Astrocyte (in vitro differentiated cells and primary cell): ENCODE measurements at places on chromosomes 12 and 14. TPM values are rescaled to one million over a fixed set of nuclear protein-coding genes. Genes with fewer than 3 reads are reported as not detected.

The PLEKHG7 gene
- 0.14 and 0.68 TPM in 2 replicates for total RNA-seq

The RAB21 gene
- 87.6 and 88.5 TPM in 2 replicates for total RNA-seq

The RERG gene
- 0.14 TPM in 1 of 2 replicates, not detected in the other for total RNA-seq

The SLC2A14 gene
- total RNA-seq = 2.3 and 2.8 TPM in 2 replicates

The COCH gene
- total RNA-seq = 0.79 and 0.87 TPM in 2 replicates

The HOXC5 gene
- total RNA-seq = not detected in 2 replicates

The LTBP2 gene
- total RNA-seq = 162 and 196 TPM in 2 replicates

The ULK1 gene
- total RNA-seq = 51.7 and 51.8 TPM in 2 replicates

The SERPINA10 gene
- not detected in 2 replicates for total RNA-seq

The SMOC1 gene
- total RNA-seq = 0.16 and 0.36 TPM in 2 replicates

The C1QL4 gene
- 0.09 TPM in 1 of 2 replicates, not detected in the other for total RNA-seq

The KRT85 gene
- total RNA-seq = not detected in 2 replicates

The LUM gene
- 76.4 and 128 TPM in 2 replicates for total RNA-seq
